HEK293T (cell line): ENCODE measurements at places on chromosomes 4 and X.

DNA sequence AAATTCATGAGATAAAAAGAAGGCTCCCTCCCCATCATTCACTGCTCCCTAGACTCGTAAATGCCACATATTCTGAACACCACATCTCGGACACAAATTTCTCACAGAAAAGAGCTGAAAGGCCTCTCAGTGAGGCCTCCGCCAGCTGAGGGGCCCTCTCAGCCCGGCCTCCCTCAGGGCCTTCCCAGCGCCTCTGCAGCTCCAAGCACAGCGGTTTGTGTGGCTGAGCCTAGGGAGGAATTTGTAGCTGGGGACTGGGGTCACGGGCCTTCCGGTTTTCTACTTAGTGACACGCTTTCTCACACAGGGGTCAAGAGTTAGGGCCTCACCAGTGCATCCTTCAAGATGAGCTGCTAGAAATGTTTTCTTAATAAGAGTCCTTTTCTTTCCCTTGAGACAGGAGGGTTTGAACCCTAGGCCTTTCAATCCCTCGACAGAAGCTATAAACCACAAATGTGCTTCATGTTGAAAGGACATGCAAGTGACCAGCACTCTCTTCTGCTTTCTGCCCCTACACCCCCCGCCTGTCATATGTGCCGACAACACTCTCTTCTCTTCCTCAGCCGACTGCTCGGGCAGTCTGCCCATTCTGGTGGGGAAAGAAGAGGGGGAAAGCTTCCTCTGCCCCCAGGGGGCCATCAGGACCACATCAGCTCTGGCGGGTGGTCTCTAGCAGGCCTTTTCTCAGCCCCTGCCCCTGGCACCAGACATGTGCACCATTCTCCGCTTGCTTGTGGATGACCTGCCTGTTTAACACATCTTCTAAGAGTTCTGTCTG is 104.9 kb downstream of the CHIC2 start:
- DNase-seq = no peak

- no peak for DNase-seq
Observed at GRCh38 chrX:154126101-154126500, 17.9 kb upstream of the OPN1LW start.

DNA sequence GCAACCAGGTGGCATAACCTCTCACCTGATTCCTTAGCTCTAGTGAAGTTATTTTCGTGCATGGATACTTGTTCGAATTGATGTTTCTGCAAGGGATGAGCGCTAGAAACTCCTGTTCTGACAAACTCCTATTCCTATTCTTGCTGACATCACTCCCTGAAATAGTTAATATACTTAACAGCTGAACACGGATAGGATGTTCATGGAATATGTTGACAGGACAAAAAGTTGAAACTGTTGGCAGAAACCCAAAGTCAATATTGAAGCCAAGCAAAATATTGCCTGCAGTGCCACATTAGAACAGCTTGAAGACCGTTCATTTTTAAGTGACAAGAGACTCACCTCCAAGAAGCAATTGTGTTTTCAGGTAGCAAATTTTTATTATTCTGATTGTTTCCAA is at the start of gene KLKB1:
KLKB1 (plus strand) TSS at position 287 of the 400 bp plus-strand sequence. CDS start 689 bp downstream, outside the sequence.
- DNase-seq = peak; percentile 9

DNA sequence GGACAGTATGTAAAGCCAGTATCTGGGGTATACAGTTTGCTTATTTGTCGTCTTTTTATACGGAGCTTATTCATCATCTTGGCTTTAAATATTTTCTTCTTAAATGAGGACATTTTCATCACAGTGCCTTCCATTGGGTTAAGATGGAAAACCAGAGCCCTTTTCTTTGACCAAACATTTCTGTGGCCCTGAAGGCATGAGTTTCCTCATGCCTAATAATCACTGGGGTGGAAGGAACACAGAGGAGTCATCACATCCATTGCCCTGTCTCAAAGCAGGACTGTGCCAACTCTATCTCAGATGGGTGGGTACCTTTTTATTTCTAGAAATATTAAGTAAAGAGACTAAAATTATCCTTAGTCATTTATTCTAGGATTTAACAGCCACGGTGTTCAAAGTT is 40.0 kb downstream of the CHRDL1 start:
- DNase-seq = no peak

- no peak for DNase-seq
Observed at GRCh38 chr4:945274-946102, 13.2 kb downstream of the TMEM175 start.

DNA sequence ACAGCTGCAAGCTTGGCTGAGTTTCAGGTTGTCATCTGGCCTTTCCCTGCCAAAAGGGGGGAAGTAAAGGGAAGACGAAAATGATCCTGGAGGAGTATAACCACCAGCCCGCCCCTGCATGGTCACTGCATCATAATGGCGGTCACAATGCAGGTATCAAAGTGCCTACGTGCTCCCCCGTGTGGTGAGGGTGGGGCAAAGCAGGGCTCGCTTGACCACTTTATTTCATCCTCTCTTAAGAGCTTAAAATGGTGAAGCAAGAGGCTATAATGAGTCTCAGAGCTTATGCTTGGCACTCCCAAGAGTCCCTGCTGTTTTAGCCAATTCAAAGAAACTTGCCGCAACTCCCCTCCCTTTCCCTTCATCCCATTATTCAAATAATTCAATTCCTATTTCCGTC is 105.6 kb downstream of the APOOL start:
- peak; percentile 65 for DNase-seq

- peak; percentile 9 for DNase-seq
Observed at GRCh38 chr4:38757945-38758600, 24.7 kb downstream of the TLR10 start.

GRCh38 chrX:43949669-43950068 is 23.5 kb downstream of the NDP start:
- peak; percentile 71 for DNase-seq

- no peak for DNase-seq
Observed at GRCh38 chr4:173509036-173510001, 20.7 kb downstream of the HAND2 start.

DNA sequence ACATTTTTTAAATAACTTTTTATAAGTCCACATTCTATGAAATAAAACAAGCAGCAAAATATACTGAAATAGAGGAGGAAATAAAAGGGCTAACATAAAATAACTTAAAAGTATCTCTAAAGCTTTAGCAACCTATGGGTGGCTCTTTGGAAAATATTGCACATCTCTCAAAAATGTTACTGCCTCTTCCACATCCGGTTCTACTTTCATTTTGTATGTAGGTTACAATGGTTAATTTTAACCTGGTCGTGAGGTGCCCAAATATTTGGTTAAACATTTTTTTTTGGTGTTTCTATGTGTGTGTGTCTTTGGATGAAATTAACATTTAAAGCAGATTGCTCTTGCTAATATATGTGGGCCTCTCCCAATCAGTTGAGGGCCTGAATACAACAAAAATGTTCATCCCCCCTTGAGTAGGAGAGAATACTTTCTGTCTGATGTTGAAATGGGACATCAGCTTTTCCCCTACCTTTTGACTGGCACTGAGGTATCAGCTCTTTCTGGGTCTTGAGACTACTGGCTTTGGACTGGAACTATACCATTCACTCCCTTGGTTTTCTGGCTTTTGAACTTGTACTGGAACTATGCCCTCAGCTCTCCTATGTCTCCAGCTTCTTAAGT is 353.0 kb downstream of the ADAM29 start:
- DNase-seq = no peak

GRCh38 chr4:1008840-1009541 is 2.4 kb upstream of the FGFRL1 start:
- DNase-seq = no peak

GRCh38 chrX:101668143-101668542 is 8.5 kb upstream of the ARMCX2 start:
- no peak for DNase-seq
